ACHN (cell line): ENCODE measurements at places on chromosomes 12 and 14.

DNA sequence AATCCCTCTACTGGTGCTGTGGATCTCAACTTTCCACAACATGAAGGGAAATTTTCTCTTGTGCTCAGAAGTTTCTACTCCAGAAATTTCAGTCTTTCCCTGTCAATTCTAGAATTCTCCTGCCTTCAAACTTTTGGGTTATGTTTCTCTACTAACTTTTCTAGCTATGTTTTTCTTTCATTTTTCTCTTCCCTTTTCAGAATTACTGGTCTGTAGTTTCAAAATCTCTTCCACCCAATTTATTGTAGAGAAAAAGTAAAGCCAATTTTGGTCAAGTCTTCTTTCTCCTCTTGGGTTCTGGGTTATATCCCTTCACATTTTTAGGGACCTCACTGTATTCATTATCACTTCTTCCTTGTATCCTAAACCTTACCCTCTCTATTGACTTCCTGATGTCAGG, 18.9 kb downstream of the CNTN1 start:
- no peak for DNase-seq

DNA sequence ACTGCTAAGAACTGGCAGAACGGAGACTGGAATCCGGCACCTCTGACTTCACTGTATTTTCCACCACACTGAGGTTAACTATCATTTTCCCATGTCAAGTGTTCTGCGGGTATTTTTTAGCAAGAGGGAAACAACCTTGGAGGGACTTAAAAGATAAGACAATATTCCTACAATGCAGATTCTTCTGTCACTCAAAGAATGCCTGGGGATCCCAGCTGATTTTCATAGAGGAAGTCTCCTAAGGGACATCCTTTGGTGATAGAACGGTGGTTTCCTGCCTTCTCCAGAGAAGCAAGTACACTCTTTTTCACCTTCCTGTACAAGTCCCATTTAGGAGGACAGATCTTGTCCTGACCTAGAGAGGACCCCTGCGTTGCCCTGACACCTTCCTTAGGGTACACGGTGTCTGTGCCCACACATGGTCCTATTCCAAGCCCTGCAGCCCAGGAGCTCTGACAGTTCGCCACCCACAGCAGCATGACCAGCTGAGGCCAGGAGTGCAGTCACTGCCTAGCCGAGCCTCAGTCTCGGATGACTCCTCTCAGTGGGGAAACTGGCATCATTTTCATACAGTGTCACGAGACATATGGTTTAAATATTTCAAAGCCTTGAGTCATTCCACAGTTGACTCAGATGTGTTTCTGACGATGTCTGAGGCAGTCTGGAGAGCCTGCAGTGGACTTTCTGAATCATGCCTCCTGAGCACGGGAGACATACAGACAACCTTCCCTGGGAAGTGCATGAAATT, 181.3 kb upstream of the FKBP4 start:
- peak; percentile 99 for DNase-seq

GRCh38 chr12:24966951-24967564, 18.2 kb upstream of the BCAT1 start:
- no peak for DNase-seq

DNA sequence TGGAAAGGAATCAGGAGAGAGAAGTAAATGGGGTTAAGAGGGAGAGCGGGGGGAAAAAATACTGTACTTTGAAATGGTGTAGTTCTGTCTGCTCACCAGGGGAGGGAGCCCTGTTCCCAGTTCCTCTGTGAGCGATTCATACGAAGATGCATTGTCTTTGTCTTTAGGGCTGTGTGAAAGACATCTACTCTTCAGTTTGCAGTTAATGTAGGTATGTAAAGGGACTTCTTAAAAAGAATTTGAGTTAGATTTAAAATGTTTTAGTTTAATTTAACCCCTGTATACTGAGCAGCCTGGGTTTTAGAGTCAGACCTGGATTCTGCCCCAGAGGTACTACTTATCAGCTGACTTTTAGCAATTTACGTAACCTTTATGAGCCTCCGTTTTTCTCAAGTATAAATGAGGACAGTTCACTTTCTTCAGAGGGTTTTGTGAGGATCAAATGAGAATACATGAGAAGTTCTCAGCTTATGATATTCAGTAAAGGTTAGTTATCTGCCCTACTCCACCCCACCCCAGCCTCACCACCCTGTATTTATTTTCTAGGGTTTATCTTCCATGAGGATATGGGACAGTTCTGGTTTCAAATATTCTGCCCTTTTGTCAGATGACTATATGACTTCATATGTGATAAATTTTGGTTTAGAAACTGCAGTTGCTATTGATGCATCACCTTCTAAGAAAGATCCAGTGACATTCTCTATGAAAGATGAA, 82.5 kb upstream of the EVL start:
- DNase-seq: peak; percentile 53

DNA sequence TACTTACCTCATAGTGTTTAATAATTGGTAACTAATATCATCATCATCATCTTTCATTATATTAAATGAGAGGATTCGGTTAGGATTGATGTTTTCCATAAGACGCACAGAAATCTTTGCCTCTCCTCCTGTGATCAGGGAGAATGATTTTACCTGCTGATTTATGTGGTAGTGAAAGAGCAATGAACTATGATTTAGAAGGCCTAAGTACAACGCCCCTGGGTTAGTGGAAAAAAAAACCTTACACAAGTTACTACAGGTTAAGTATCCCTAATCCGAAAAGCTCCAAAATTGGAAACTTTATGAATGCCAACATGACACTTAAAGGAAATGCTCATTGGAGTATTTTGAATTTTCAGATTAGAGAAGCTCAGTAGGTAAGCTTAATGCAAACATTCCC, 55.8 kb downstream of the ARID2 start:
- no peak for DNase-seq

DNA sequence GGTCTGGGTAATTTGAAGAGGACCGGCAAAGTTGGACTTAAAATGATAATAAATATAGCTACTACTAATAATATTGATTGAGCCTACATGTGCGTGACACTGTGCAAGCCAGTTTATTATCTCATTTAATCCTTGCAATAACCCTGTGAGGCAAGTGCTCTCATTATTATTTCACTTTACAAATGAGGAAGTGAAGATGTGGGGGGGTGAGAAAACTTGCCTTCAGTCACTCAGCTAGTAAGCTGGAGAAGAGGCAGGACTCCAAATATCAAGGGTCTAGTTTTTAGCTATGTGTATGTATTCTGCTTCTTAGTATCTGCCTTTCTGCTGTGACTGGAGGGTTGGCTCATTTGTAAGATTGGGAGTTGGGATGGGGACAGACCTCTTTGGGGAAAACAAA, 39.2 kb downstream of the NPAS3 start:
- DNase-seq: no peak

DNA sequence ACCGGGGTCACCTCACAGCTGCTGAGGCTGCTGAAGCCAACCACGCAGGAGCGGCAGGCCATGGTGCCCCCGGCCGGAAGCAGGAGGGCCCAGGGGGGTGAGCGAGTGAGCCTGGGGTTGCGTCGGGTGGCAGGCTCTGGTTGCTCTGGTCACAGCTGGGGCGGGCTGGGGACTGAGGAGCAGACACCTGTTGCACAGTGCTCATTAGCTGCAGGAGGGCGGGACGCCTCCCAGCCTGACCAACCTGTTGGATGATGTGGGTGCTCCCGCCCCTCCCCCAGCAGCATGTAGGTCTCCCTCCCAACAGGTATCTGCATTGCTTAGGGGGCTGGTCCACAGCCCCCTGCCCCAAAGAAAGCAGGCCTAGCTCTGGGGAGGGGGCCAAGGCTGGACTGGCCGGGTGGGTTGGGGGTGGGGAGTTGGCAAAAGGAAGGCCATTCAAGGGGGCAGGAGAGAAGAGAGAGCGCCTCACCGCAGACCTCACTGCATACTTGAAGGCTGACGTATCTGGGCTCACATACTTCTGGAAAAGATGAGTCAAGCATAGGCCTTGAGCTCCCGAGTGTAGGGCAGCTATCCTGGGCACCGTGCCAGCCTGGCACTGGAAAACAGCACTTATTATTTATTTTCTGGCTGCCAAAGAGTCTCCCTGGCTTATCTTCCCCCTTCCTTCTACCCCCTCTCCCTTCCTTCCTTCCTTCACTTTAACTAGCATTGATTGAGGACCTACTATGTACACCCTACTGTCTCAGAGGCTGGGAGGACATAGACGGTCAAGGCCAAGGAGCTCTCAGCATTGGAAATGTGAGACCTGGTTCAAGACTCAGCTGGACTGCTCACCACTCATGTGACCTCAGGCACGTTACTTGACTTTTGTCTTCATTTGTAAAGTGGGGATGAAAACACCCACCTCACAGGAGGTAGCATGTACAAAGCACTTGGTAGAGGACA, at the start of gene KRT80:
Gene KRT80, minus strand, starts transcription at position 174 of the 951 bp plus-strand sequence. Its CDS starts 112 bp downstream, at position 62.
- DNase-seq: peak; percentile 100

GRCh38 chr14:23177181-23177580, 6.3 kb downstream of the SLC7A8 start:
- no peak for DNase-seq

GRCh38 chr12:106238146-106238545, 9.7 kb downstream of the CKAP4 start:
- DNase-seq: no peak

- peak; percentile 90 for DNase-seq
These were observed 14.7 kb downstream of the SERPINA1 start for GRCh38 chr14:94373708-94374107.

DNA sequence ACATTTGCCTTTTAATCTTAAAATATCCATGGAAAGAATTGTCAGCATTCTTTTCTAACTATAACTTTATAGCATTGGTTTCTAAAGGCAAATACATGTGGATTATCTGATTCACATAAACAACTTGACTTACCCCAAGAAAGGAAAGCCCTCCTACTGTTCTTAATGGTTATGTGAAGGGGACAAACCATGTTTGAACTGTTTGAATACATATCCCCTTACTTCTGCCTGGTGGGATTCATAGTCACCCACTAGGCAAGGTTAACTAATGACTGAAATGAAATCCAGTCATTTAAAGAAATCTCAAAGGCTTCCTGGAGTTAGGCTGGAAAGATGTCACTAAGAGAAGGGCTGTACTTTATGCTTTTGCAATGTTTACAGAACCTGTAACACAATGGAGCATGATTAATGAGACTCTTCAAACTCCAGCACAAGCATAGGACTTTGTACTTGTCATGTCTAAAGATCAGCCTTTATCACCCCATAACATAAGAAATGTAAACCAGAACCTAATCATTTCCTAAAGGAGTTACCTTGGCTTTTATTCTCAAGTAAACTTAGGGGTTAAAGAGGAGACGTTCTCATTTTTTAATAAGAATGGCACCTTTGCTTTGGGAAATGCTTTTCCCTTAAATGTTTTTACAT, 10.2 kb upstream of the FLRT2 start:
- DNase-seq: no peak

- DNase-seq: no peak
These were observed 15.9 kb downstream of the CACNA1C start for GRCh38 chr12:2068653-2069052.

DNA sequence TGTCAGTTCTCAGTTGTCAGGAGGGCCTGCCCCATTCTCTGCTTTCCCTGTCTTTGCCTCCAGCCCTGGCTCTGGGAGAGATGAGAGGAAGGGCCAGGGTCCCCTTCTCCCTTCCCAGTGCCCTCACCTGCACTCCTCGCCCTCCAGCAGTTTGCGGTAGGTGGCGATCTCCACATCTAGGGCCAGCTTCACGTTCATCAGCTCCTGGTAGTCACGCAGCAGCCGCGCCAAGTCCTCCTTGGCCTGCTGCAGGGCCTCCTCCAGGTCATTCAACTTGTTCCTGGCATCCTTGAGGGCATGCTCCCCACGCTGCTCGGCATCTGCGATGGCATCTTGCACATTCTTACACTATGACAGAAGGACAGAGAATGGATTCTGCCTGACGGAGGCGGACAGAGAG, 5.4 kb downstream of the KRT2 start:
- no peak for DNase-seq

DNA sequence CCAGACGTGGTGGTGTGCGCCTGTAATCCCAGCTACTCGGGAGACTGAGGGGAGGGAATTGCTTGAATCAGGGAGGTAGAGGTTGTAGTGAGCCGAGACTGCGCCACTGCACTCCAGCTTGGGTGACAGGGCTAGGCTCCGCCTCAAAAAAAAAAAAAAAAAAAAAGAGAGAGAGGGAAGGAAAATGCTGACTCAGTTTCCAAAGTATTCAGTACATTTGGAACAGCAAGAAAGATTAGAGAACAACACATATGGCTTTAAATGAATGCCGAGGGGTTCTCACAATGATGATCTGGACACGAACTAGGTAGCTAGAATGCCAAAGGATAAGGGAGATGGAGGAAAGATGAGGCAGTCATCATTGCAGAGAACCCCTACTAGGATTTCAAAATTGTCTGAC, 97.4 kb downstream of the NAV3 start:
- DNase-seq: no peak

DNA sequence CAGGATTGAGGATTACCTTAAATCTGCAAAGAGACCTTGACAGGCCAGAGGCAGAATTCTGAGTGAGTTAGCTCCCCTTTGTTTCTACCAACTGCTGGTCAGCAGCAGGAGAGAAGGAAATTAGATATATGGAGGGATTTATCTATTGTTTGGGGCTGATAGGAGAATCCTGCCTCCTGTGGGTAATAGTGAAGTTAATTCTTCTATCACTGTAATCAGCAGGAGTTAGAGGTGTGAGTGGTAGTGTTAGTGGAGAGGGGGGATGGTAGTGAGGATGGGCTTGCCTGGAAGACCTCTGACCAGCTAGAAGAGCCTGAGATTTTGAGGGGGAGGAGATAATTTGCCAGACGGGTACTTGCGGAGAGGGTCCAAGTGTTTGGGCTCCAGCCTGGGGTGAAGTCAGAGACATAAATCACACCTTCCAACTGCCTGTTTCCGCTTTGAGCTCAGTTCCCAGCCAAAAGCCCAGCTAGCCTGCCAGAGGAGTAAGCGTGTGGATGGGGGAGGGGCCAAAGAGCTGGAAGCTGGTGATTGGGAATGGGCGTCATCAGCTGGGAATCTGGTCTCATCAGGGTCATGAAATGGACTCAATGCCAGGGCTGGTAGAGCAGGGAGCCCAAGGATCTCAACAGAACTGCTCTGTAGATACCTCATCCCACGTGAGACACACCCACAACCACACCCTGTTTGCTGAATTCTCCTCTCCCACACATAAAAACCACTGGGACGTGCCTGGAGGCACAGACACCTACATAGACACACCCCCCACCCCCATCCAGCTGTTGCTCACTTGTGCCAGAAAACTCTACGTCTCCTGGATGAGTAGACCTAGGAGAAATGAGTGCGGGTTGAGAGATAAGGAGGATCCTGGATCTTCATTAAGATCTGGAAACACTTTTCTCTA, 13.1 kb upstream of the ITGA5 start:
- DNase-seq: no peak

GRCh38 chr12:1966561-1967226, 37.6 kb downstream of the DCP1B start:
- DNase-seq: no peak

GRCh38 chr12:65495233-65495632, 216.8 kb downstream of the MSRB3 start:
- peak; percentile 85 for DNase-seq

DNA sequence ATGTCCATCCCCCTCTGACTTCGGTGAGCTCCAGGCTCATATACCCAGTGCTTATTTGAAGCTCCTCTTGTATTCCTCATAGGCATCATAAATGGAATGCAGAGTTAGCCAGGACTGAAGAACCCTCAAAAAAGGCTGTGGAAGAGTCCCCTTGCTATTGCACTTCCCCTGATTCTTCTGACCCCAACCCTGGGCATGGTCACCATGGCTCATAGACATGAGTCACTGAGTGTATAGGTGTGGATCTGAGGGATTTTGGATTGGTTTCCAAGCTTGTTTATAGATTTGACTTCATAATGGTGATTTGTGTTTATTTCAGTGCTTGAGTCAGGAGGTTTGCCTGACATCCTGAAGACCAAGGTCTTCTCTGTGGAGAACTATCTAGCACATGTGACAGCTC, 98.4 kb upstream of the SLC38A2 start:
- no peak for DNase-seq

- DNase-seq: no peak
These were observed 40.3 kb upstream of the NTF3 start for GRCh38 chr12:5391653-5392052.
